GM23248 (cell line): ENCODE measurements at places on chromosomes 2 and 18.

DNA sequence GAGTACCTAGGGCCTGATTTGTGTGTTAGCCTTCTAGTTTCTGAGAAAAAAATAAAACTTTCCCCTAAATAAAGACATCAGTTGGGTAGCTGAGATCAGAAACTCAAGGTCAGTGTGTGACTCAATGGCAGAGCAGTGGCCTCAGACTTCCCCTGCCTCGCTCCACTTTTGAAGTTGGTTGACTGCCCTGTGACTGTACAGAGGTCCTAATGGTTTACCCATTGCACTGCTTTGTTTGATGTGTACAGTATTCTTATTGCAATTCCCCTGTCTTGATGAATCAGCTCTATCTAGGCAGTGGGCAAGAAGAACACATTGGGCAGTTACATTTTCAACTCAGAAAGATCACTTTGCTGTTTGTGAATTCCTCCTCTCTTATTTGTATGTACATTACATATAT lies 315.7 kb downstream of the KCNS3 start:
- no peak for DNase-seq

- no peak for DNase-seq
These were observed 8.1 kb upstream of the HES6 start for GRCh38 chr2:238247841-238248453.

DNA sequence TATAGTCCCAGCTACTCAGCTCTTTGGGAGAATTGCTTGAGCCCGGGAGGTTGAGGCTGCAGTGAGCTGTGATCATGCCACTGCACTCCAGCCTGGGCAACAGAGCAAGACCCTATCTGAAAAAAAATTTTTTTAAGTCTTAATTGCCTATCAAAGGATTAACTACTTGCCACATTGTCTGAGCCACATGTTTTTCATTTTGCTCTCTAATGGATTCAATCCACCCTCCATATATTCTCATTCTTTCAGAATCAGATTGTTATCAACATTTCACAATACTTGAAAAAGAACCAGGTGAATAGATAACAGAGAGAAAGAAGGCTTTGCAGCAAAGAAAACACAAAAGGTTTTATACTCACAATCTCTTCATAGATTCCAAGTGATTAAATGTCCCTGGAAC lies 61.0 kb downstream of the PXDN start:
- no peak for DNase-seq

DNA sequence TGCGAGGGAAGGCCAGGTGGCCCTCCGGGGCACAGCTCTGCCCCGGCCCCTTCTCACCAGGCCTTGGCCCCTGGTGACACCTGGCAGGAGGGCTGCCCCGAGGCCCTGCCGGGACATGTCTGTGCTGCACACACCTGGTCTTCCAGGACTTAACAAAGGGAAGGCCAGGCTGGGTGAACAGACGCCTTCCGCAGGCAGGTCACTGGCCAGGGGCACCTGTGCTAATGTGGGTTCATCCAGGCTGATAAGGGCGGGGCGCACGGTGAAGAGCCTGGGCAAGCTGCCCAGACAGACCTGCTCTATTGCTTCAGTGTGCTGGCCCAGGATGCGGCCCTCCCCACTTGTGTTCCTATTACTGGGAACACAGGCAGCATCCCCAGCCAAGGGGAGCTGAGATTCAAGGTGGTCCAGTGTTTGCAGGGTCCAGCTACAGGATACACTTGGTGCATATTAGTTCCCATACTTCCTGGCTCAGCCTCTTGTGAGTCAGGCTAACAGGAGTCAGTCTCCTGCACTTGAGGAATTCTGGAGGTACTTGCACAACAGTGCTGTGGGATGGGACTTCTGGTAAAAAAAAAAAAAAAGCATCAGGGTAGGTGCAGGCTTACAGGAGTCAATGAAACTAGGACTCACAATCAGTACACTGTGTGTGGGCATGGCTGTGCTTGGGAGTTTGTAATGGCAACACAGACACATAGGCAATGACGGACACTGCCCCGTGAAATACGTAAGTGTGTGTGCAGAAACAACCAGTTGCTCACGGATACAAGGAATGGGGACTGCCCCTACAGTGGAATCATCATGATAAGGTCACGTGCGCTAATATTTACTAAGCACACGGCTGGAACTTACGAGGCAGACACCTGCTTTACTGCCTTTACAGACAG lies 261.4 kb downstream of the TWIST2 start:
- no peak for DNase-seq

- DNase-seq = no peak
These were observed 195.4 kb downstream of the RNF152 start for GRCh38 chr18:61697306-61697909.

DNA sequence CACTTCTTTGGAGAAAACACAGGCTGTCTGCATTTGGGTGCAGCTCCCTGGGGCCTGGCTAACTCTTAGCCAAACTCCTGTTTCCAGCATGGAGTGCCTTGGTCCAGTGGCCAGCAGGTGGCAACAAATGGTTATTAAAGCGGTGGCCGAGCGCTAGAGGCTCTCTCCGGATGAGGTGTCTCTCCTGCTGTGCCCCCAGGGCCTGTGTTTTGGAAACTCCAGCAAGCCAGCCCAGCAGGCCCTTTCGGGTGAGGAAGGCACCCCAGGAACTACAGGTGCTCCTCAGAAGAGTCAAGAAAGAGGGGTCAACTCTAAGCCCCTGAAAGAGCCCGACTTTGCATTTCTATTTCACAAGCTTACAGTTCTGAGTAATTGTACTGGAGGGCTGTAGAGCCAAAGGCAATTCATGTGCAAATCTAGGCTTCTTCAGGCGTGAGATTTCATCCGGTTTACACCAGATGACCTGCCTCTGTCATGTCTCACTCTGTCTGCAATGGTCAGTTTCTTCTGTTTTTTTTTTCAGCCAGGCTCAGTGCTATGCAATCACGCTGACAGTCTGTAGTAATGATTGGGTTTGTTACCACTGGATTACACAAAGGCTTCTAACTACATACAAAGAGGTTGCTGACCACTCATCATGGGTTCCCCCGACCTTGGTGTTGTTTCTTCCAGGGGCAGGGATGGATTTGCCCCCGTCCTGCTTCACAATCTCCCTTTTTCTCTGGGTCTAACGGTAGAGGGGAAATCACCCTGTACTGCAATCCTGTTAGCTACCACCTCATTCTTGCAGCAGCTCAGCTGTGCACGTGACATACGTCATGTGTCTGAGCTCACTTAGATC lies 7.6 kb upstream of the CHRNA1 start:
- peak; percentile 95 for DNase-seq

- peak; percentile 83 for DNase-seq
These were observed 70.3 kb upstream of the ZSWIM2 start for GRCh38 chr2:186919296-186919695.

DNA sequence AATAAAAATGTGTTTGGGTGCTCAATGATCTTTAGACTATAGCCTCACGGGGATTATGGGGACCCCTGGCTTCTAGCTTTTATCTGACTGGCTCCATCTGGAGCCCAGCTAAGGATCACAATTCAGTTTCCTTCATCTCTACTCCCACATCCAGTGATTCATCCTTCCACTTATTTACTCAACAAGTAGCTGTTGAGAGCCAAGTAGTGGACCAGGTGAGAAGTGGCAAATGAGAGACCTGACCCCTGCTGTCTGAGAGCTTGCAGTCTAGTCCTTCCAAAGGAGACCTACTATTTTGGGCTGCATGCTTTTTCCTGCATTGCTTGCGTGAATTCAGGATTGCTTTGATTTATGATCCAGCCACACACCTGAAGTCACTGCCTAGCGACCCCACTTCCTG lies 10.7 kb upstream of the DSG3 start:
- DNase-seq = no peak

DNA sequence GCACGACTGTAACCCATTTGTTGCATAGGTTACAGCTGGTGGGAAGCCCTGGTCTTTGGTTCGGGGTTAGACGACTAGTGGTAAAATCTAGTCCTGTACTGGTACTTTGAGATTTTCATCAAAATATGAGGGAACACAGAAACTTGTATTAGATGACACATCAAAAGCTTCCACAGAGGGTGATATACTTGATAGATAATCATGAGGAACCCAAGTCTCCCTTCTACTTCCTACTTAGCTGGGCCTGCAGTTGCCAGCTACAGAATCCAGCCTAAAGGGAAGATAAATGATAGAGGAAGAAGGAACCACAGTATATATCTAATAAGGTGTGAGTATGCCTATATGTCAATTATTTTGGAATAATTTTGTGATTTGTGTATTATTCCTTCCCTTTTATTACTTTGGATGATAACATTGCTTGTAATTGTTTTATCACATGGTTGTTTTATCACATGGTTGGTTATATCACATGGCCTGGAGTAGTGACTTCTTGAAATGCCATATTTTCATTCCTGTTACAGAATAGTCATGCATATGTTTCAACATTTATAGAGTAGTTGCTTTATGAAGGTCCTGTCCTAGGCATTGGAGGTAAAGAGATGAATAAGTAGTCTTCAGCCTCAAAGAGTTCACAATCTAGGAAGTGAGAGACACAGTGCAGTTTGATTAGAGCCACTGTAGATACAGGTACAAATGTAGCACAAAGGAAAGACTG lies 2.9 kb downstream of the AGPS start:
- DNase-seq = no peak

DNA sequence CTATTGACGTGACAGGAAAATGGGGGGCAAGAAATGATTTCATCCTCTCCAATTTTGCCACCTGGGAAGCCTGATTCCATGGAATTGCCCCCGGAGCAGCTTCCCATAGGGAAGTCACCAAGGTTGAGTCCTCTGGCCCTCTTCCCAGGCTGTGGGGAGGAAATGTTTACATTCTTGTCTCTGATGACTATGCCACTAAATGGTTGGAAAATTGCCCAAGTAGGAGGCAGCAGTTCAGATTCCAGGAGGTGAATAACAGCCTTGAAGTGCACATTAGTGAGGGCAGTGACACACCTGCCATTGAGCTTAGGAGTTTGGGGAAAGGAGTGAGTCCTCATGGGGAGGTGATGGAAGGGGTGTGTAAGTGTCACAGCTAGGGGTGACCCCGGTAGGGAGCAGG lies 449.2 kb upstream of the DCC start:
- peak; percentile 27 for DNase-seq

- DNase-seq = no peak
These were observed 4.4 kb downstream of the ONECUT2 start for GRCh38 chr18:57439609-57439968.

GRCh38 chr2:11375689-11376027 lies 31.2 kb upstream of the ROCK2 start:
- DNase-seq = no peak

DNA sequence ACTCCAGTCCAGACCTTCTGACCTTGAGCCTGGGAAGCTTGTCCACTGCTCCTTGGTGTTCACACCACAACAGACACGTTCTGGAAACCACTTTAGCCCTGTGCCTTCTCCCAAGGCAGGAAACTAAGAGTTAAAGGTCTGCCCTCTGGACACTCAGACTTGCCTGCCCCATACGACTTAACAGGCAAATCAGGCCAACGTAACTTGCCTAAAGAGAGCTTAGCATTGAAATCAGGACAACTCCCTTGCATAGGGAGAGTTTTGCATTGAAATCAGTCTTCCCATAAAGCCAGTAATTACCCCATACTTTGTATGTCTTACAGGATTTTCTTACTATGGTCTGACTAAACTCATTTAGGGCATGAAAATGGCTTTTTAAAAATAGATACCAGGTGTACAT lies 18.5 kb downstream of the NFE2L2 start:
- no peak for DNase-seq

DNA sequence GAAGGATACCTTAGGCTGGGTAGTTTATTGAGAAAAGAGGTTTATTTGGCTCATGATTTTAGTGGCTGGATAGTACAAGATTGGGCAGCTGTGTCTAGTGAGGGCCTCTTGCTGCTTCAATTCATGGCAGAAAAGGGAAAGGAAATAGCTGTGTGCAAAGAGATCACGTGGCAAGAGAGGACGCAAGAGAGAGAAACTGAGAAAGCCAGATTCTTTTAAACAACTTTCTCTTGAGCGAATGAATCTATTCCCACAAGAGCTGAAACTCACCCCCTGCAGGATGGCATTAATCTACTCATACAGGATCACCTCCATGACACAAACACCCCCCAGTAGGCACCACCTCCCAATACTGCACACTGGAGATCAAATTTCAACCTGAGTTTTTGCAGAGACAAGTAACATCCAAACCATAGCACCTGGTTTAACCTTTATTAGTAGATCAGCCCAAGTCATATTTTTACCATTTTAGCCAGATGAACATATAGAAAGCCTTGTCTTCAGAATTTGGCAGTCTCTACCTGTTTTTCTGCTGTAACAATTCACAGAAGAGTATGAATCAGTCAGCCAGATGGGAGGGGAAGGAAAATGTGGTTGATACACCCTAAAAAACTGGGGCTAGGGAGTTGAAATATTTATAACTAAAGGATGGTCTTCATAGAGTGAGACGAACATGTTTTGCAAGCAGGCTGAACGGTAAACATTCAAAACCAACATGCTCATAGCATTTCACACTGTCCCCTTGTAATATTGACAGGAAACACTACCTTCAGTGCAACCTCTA lies 73.9 kb upstream of the NCKAP5 start:
- peak; percentile 25 for DNase-seq

DNA sequence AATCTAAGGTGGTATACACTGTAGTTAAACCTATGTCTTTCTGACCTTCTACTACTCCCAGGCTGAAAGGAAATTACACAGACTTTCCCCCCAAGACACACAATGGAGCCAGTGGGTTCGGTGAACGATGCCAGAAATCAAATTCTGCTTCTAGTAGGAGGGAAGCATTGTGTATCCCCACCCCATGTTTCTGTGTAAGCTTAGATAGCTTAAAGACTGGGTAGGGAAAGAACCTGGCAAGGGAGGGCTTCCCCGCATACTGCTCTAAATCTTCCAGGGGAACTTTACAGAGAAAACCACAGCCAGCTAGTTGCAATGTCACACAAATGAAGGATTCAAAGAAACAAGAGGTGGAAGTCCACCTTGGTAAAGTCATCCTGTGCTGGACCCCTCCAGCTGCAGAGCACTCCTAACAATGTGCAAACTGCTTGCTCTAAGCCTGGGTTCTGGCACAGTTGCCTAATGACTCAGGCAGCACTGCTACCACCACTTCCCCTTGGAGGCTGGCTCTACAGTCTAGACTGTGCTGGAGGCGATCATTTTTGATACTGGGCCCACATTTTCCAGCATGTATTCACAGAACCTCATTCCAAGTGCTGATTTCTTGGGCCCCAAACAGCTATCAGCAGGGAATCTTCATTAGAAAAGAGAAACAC lies 47.5 kb downstream of the TRIB2 start:
- peak; percentile 90 for DNase-seq

GRCh38 chr18:44582456-44582855 lies 98.2 kb upstream of the SETBP1 start:
- DNase-seq = no peak

- no peak for DNase-seq
These were observed 2.0 kb downstream of the ANKRD44 start for GRCh38 chr2:197308585-197308984.

DNA sequence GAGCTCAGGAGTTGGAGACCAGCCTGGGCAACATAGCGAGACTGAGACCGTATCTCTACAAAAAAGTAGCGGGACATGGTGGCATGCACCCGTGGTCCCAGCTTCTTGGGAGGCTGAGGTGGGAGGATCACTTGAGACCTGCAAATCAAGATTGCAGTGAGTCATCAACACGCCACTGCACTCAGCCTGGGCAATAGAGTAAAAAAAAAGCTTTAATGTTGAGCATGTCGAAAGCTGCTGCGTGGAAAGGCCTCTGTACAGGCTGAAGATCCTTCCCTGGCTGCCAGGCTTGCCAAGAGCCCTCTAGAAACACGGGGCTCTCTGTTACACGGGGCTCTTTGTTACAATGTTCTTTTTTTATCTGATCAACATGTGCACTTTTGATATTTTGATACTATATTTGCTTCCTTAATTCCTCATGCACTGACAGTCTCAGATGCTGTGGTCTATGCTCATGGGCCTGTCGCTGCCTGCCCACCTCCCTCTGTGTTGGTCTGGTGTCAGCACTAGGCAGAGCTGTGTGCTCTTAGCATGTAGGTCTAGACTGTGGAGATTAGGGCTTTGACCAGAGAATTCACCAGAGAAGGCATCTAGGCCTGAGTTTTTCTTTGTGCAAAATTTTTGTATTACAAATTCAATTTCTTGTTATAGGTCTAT lies 18.7 kb downstream of the CLK1 start:
- DNase-seq = no peak
